GM04503 (cell line): ENCODE measurements at places on chromosomes 6 and 20.

DNA sequence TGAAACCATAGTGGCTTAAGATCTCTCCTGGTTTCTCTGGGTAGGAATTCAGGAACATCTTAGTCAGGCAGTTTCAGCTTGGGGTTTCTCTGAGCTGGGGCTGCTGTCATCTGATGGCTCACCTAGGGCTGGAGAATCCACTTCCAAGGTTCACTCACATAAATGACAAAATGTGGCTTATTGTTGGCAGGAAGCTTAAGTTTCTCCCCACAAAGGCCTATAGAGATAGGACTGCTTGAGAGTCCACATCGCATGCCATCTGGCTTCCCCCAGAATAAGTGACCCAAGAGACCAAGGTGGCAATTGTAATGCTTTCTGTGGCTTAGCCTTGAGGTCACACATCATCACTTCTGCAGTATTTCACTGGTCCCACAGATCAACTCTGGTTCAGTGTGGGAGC is 131.4 kb downstream of the EDN1 start:
- no peak for DNase-seq

GRCh38 chr20:50447102-50447804 is 62.9 kb upstream of the PTPN1 start:
- no peak for DNase-seq

- DNase-seq = peak; percentile 4
Observed at GRCh38 chr20:19583532-19584175, 174.4 kb upstream of the RIN2 start.

GRCh38 chr6:160272707-160273106 is 14.1 kb upstream of the SLC22A2 start:
- DNase-seq = no peak

- no peak for DNase-seq
Observed at GRCh38 chr20:62566771-62567170, 75.5 kb upstream of the SLCO4A1 start.

DNA sequence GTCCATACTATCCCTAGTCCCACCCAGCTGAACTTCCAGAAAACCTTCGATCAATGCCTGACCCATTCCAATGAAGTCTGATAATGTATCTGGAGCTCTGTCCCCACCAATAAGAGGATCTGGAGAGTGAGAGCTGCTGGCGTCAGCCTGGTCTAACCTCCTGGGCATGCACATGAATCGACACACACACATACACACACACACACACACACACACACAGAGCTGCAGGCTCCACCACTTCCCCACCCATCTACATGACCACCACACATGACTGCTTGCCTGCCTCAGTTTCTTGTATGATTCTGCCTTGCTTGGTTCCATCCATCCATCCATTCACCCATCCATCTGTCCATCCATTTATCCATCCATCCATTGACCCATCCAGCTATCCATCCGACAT is 60.8 kb downstream of the FAXC start:
- DNase-seq = no peak

GRCh38 chr20:50320901-50321796 is 130.5 kb downstream of the CEBPB start:
- DNase-seq = no peak

GRCh38 chr20:3744806-3745685 is 12.6 kb downstream of the HSPA12B start:
- DNase-seq = no peak

- no peak for DNase-seq
Observed at GRCh38 chr20:5680192-5680591, 70.0 kb upstream of the SHLD1 start.

GRCh38 chr6:131916847-131917246 is 34.3 kb downstream of the CCN2 start:
- DNase-seq = no peak

GRCh38 chr6:38354905-38355304 is 284.8 kb downstream of the BTBD9 start:
- DNase-seq = no peak

- DNase-seq = no peak
Observed at GRCh38 chr6:23243854-23244253, 674.5 kb downstream of the HDGFL1 start.
